CD4-positive, alpha-beta T cell treated with Interleukin-12 subunit alpha and Interleukin-12 subunit beta, for 1 hour (primary cell): ENCODE measurements at places on chromosomes 7 and 10.
A peak's percentile ranks its signal among the peaks of the same experiment; 100 is the strongest.

DNA sequence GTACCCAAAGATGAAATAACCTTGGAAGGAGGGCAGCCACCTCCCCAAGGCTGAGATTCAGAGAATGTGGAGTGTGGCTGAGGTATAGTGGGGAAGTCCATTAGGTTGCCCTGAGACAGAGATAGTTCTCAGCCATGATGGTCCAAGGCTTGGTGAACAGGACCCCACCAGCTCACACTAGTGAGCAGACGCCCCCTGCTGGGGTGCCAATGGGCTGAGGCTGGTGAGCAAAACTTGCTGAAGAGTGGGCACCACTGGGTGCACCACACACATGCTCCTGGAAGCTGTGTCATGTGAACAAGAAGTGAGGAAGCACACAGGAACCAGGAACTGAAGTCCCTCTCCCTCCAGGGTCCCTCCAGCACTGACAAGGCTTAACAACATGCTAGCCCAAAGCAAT, 8.9 kb downstream of the FBXL13 start:
- DNase-seq, result peak; percentile 33

- DNase-seq, result no peak
These were observed 278.1 kb downstream of the TCERG1L start for GRCh38 chr10:131033166-131034085.

DNA sequence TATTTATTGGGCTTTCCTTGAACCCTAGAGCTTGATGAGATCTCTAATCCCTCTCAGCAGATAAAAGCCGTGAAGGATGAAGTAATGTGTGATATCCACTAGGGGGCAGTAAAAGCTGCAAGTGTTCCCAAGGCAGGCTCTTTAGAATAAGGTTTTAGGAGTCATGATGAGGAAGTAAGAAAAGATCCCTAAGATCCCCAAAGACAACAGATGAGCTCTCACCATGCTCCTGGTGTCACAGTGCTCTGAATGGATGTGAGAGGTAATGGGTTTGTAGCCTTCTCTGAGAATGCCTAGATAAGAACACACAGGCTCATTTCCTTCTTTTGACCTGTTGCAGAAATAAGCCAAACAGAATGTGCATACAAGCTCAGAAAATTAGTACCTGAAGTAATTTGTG, 70.4 kb upstream of the ITPRID1 start:
- peak; percentile 7 for DNase-seq

- DNase-seq, result no peak
These were observed 38.8 kb downstream of the ABI1 start for GRCh38 chr10:26821699-26822570.

GRCh38 chr10:47082055-47082784, 171.0 kb downstream of the PTPN20 start:
- DNase-seq, result no peak

DNA sequence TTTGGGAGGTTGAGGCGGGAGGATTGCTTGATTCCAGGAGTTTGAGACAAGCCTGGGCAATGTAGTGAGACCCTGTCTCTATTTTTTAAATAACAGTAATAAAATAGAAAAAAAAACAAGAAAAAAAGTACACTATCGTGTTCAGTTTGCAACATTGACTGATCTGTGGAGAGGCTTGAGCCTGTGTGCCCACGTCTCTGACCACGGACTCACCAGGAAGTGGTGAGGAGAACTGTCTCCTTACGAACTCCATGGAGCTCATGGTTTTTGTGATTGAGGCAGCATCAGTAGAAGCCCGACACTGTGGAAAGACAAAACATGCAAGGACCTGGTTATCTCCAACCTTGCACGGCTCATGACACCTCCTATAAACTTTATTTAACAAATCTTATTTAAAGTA, 23.9 kb upstream of the DNAJB6 start:
- DNase-seq, result no peak

DNA sequence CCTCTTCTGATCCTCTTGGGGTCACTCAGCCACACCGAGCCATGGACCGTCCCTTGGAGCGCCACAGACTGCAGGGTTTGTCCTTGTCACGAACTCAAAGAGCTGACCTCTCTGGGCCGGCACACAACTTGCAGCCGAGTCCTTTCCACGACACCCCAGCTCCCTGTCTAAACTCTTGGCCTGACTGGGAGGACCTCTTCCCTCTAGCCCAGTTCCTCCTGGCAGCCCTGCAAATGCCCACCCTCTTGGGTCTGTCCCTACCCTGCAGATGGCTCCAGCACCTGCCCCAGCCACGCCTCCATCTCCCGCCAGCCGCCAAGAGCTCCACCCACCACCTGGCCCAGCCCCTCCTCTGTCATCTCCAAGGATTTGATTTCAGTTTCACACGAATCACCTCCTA, 339.2 kb downstream of the DNAJB6 start:
- DNase-seq, result no peak

- DNase-seq, result no peak
These were observed 7.0 kb downstream of the NPC1L1 start for GRCh38 chr7:44534087-44534486.

DNA sequence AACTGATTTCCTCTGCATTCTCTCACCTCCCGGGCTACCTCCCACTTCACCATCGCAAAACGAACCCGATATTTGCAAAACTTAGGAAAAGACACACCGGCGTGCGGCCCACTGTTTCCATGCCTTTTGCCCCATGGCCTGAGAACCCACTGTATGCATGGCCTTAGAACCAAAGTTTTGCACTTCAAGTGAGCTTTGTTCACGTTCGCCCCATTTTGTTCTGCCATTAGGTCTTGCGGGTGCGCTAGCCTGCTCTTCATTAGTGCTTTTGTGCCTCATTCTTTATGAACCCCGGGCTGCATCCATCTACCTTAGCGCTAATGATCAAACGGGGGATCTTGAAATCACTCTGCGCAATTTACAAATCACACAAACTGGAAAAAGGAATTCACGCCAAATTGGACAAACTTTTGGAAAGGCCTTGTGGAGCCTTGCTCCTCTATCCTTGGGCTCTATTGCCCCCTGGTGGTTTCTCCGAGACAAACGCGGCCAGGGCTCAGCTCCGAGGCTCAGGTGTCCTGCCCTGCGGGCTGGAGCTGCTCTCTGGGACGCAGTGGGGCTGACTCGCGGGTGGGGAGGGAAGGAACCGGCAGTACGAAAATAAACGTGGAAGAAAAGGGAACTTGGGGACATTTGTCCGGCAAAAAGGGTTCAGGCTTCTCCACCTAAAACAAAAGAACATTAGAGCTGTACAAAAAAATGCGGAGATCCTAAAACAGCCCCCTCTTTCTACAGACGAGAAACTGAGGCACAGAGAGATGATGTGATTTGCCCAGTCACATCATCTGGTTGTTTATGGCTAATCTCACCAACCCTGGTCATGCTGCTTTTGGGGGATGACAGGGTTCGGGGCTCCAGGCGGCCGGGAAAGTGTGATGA, 300.4 kb upstream of the NFE2L3 start:
- DNase-seq, result peak; percentile 53

DNA sequence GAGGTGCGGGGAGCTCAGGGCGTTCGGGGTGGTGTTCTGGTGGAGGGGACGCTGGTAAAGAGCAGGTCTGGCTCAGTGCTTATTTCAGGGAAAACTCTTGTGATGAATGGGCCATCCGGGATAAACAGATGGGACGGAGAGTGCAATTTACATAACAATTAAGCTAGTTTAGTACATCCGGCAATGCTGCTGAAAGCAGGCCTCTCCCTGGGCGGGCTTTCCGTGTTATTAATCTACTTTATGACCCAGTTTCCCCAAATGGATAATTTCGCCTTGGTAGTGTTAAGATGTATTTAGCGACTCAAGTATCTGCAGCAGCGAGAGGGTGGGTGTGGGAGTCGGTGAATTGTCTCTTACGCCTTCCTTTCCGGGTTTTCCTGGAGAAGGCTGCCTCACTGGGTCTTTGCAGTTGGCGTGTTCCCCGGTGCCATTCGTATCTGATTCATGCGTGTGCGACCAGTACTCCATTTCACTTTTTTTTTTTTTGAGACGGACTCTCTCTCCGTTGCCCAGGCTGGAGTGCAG, 25.2 kb downstream of the FOXK1 start:
- no peak for DNase-seq

DNA sequence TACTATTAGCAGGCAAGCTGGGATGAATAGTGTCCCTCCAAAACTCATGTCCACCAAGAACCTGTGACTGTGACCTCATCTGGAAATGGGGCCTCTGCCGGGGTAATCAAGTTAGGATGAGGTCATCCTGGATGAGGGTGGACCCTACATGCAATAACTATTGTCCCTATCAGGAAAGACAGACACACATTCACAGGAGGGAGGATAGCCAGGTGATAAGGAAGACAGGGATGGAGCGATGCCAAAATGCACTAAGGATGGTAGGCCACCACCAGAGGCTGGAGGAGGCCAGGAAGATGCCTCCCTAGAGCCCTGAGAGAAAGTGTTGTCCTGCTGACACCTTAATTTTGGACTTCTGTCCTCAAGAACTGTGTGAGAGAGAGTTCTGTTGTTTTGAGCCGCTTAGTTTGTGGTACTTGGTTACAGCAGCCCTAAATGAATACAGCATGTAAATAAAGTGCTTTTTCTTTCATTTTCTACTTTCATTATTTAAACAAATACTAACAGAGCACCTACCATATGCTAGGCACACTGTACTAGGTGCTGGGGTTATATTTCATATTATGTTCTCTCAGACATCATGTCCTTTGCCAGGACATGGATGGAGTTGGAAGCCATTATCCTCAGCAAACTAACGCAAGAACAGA, 111.9 kb downstream of the USP6NL start:
- DNase-seq, result no peak

DNA sequence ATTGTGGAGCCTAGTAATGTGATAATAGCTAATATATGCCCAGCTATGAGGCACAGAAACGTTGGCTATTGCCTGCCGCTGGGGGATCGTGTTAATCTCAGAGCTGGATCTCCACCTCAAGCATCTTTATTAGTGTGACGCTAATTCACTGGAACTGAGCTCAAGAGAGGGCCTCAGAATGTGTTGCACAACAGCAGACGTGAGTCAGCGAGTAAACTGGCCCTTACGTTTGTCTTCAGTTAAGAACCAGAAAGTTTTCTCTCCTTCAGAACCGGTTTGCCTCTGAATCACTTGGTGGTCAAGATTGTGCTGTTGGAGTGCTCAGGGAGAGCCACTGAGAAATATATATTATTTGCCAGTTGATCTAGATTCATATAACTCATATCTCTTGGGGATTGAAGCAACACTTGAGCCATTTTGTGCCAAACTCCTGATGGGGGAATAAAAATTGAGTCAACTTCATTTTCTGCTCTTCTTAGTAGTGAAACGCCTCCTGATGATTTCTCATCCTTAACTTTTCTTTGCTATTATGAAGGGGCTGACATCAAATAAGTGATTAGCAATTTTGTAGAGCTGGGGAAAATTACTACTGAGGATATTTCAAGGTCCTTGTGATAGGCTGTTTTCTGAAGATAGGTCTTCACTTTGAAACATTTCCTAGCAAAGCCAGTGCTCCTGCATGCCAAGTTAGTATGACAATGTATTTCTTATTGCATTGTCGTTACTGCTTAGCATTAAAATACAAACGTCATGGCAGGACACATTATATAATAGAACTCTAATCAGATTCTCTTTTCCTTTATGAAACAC, 22.3 kb downstream of the BZW2 start:
- DNase-seq, result no peak

- DNase-seq, result no peak
These were observed 132.1 kb downstream of the COL26A1 start for GRCh38 chr7:101494602-101495329.

DNA sequence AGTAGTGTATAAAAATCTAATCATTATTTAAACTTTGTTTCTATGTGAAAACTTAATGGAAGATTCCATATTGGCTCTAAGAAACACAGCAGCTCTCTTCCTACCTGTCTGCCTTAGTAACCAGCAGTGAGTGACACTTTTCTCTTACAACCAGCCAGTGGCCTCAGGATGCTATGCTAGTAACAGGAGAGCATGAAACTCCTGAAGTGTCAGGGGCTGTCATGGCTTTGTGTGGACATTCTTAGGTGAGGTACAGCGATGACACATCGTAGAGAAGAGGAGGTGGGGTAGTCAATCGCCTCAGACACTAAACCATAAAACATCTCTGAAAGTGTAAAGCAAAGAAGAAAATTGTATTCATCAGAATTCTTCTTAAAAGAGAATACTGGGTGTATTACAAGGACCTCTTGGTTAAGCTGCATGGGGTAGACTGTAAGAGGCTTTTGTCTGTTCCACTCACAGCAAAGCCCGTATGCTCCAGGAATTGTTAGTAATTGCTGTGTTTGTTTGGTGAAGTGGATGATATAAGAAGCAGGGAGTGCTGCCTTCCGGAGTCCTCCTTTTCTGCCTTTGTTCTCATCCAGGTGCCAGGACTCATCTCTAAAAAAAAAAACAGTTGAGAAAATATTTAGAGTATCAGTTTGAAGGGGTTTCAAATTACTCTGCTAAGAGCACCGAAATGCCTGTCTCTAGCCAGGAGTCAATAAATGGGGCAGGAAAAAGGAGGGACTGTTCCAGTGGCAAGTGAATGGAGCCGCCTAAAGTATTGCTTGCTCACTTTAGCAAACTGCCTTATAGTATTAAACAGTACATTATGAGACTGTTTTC, 518.8 kb downstream of the CNTNAP2 start:
- no peak for DNase-seq
